A172 (cell line): ENCODE measurements at places on chromosomes 12 and 14. TPM values are rescaled to one million over a fixed set of nuclear protein-coding genes. Genes with fewer than 3 reads are reported as not detected.

- no peak for DNase-seq
Measured at GRCh38 chr14:93712838-93713724, 75.2 kb downstream of the PRIMA1 start.

GRCh38 chr14:91649930-91650329 lies 82.0 kb downstream of the CATSPERB start:
- DNase-seq, result peak; percentile 5

GRCh38 chr14:76123426-76124225 lies 28.1 kb upstream of the GPATCH2L start:
- no peak for DNase-seq

DNA sequence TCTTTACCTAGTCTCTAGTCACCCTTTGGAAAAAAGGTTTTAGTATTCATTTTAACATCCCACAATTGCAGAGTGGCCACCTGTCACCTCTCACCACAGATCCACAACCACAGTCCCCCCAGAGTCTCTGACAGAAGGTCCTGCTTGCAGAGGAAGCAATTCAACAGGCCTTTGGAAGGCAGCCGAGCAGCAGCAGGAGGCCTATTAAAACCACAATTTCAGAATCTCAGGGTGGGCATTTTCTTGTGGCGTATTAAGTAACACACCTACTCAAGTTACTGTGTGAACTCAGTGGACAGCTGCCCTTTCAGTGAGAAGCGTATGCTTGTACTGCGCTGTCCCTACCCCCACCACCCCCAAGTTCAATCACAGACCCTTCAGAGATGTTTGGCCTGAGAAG lies 234.0 kb upstream of the HMGA2 start:
- DNase-seq, result no peak

GRCh38 chr14:82414853-82415539 lies 881.3 kb upstream of the SEL1L start:
- no peak for DNase-seq

DNA sequence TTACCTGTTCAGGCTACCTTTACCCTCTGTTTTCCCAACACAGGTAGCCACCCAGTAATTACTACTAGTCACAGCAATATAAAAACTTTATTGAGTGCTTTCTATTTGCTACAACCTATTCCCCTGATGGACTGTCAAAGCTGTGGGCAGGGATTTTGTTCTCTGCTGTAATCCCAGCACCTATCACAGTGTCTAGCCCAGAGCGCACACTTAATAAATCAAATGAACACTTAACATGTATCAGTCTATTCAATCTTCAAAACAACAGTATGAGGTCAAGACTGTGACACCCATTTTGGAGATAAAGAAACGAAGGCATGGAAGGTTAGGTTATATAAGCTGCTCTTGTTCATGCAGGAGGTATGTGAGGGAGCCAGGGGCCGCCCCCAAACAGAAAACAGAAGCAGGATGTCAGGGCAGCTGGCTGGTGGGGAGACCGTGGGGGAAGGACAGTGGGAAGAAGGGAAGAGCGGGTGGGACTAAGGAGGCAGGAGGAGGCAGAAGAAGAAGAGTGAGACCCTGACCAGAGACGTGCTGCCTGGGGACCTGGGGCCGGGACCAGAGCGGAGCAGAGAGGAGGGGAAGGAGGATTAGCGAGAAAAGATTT lies 1.7 kb downstream of the TNFRSF1A start:
- peak; percentile 33 for DNase-seq

- no peak for DNase-seq
Measured at GRCh38 chr12:88922816-88923215, 342.5 kb upstream of the KITLG start.

DNA sequence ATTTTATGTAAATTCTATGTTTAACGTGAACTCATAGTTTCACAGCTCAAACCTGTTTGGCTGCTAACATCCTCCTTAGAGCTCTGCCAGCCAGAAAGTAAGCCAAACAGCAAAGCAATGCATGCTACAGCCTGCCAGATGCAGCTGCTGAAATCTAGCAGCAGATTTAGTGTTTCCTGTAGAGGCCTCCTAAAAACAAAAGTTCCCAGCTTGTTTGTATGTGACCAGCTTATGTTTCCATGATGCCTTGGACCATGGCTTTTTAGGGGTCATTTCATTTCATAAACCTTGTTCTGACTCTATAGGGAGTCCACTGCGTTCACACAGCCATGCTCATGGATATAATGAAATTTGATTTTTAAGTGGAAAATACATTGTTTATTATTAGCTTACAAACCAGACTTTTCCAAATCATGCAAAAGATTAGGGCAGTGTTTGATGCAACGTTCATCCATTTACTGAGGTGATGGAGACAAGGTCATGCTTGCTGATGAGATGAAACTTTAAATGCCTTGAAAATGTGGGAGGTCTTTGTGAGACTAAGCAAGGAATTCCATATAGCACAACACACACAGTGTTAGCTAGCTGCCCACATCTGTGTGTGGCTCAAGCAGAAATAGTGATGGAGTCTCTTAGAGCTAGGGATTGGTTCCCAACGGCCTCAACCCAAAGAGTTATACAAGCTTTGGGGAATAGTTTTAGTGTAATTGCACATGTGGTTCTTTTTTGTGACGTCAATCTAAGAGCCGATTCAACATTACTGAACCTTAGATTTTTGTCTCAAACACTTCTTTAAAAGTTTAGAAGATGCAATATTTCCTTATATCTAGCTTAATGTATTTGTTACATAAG lies 157.5 kb upstream of the LRIG3 start:
- no peak for DNase-seq

DNA sequence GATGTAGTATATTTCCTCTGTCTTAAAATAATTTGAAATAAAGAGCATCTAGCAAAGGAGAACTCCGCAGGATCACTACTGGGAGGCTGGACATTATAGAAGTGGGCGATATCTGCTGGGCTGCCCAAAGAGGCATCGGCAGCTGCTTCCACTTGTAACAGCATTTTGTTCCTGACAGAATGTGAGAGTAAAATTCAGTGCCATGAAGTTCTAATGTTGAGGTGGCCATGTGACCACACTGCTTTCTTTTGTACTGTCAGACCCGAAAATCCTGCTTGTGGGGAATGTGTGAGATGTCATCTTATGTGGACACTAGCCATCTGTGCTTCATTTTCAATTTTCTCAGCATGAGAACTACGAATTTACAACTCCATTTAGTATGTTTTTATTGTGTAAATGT lies 151.9 kb downstream of the ACSS3 start:
- no peak for DNase-seq

- peak; percentile 10 for DNase-seq
Measured at GRCh38 chr12:127363392-127363791, 903.6 kb upstream of the TMEM132C start.

DNA sequence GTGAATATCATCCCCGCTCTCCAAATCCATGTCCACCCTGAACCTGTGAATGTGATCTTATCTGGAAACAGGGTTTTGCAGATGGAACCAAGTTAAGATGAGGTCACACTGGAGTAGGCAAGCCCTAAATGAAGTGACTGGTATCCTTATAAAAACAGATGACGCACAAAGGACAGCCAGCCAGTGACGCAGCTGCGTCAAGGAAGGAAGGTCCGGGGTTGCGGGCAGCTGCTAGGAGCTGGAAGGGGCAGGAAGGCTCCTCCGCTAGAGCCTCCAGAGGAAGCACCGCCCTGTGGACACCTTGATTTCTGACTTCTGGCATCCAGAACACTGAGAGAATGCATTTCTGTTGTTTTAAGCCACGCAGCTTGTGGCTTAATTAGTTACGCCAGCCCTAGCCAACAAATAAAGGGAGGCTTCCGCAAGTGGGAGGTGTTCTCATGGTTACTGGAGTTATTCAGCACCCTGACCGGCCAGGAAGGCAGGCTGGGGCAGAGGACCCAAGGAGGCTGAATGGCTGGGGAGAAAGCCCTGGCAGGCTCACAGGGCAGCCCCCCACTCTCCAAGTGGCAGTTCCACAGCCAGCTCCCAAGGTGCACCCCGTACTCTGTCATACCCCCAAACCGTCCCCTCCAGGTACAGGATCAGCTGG lies 127.6 kb upstream of the NCOR2 start:
- peak; percentile 92 for DNase-seq

DNA sequence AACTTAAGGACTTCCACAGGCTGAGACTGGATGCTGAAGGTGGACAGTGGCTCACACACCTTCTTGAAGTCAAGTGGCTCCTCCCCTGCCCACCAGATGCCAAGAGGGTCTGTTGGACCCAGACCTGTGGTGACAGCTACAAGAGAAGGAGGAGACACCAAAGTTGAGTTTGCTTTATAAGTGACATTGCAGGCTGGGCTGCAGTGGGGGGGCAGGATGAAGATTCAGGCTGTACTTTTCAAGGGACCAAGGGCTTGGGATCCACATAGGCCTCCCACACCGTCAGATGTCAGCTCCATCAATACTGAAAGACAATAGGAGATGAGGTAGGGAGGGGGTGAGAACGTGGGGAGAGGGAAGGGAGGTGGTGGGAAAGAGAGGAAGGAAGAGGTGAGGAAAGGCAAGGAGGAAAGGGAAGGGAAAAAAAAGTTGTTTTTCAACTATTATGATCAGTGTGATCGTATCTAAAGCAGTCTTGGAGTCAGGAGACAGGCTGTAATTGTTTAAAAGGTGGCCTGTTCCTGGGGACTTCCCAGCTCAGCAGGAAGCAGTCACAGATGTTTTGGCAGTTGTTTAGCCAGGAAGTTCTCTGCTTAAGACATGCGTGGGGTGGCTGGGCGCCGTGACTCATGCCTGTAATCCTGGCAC lies 84.1 kb upstream of the RESF1 start:
- peak; percentile 92 for DNase-seq

- no peak for DNase-seq
Measured at GRCh38 chr14:95537298-95538089, 2.6 kb downstream of the GLRX5 start.

- no peak for DNase-seq
Measured at GRCh38 chr14:80634106-80634758, 307.3 kb downstream of the CEP128 start.

DNA sequence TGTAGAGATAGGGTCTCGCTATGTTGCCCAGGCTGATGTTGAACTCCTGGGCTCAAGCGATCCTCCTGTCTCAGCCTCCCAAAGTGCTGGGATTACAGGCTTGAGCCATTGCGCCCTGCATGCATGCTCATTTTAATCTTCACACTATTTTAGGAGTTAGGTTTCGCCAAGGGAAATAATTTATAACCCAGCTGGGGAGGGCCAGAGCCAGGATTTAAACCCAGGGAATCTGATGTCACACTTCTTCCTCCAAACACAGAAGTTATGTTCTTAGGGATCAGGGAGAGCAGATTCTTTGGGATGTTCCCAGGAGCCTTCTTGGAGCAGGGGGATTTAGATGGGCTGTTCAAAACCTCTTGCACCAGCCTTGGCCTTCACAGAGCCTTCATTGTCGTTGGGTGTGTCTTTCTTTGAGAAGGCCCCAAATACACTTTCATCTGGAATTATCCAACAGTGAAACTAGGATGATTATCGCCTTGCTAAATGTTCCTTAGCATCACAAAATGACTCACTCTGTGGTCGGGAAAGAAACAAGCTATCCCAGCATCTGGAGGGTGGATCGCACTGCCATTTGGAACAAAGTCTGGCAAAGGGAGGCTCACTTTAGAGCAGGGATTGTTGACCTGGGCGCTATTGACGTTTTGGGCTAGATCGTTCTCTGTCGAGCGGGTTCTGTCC lies 8.2 kb upstream of the PPP1CC start:
- peak; percentile 59 for DNase-seq

GRCh38 chr14:63547798-63548335 lies 4.7 kb upstream of the PPP2R5E start:
- no peak for DNase-seq

GRCh38 chr14:99574099-99574880 lies 29.7 kb downstream of the CCDC85C start:
- peak; percentile 90 for DNase-seq

DNA sequence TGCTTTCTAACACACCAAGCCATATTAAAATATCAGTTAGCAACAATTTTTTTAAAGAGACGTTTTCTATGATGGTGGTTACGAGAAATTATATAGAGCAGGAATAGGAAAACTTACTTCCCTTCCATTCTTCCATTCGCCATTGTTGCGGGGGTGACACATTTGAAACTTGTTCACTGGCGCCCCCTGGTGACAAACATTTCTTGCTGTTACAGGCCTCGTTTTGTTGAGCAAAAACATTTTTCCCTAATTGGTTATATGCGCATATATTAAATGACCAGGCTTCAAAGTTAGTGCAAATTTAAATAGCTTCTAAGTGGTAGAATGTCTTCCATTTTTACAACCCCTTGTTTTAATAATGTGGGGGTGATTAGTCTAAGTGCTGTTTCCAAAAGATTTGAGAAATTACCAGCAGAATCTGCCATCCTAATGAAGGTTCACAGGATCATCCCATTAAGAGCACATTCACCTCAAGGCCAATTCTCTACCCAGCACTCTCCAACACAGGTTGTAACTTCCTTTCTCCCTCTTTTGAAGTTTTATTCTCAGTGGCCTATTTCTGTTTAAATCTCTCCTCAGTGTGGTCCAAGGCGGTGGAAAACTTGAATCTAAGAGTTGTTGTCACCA lies 1124.7 kb downstream of the FLRT2 start:
- peak; percentile 25 for DNase-seq

DNA sequence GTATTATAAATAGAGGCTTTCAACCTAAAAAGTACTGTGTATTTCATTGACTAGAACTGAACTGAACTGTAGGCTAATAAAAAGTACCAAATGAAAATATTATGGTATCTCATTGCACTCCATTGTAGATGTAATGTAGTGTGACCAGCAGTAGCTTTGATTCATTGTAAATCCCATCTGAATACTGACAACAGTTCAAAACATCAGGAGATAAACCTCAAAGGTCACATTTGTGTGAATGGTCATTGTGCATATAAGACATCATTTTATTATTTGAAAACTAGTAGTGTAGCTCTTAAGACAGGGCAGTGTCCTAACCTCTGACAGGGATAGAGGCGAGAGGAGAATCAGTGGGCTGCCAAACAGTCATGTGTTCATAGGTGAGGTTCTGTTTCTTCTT lies 286.6 kb downstream of the FBXL14 start:
- DNase-seq, result no peak

The KLRB1 gene
- not detected in 2 replicates for total RNA-seq

The TAS2R50 gene
- not detected in 2 replicates for total RNA-seq

The CLEC9A gene
- not detected in 2 replicates for total RNA-seq

The FOXG1 gene
- total RNA-seq, result 0.29 and 0.57 TPM in 2 replicates

The ABCD2 gene
- total RNA-seq, result not detected in 2 replicates

The WSCD2 gene
- total RNA-seq, result not detected in 2 replicates

The KRT2 gene
- not detected in 2 replicates for total RNA-seq

The HOXC6 gene
- total RNA-seq, result 0.31 and 2.5 TPM in 2 replicates
